ENCODE measurements at places on chromosomes 2 and 18. TPM values are rescaled to one million over a fixed set of nuclear protein-coding genes. Genes with fewer than 3 reads are reported as not detected.

The INHBB gene
- not detected for total RNA-seq

The GPC1 gene
- 0.99 TPM for total RNA-seq

The ESPNL gene
- total RNA-seq = 0.34 TPM

- H3K27me3 ChIP-seq = no peaks in the 10 kb centered on the region
- peak overlapping the region; percentile 80 for H3K27ac ChIP-seq
- peaks cover 57% of the 10 kb centered on the region for H3K4me1 ChIP-seq
- H3K4me3 ChIP-seq = peak overlapping the region; percentile 52
Measured at GRCh38 chr2:172455121-172455515, 27.7 kb downstream of the ITGA6 start.

GRCh38 chr18:36650906-36651305 lies 177.9 kb downstream of the TPGS2 start:
- H3K27me3 ChIP-seq = peaks cover 8% of the 10 kb centered on the region
- no peak overlapping the region for H3K4me3 ChIP-seq
- no peaks in the 10 kb centered on the region for H3K36me3 ChIP-seq
- no peak for DNase-seq
- no peaks in the 10 kb centered on the region for H3K4me1 ChIP-seq
- H3K27ac ChIP-seq = no peak overlapping the region

GRCh38 chr2:42223067-42223854 lies 54.1 kb downstream of the EML4 start:
- H3K36me3 ChIP-seq = peaks cover 7% of the 10 kb centered on the region
- no peaks in the 10 kb centered on the region for H3K27me3 ChIP-seq
- H3K4me3 ChIP-seq = no peak overlapping the region
- H3K27ac ChIP-seq = peak overlapping the region; percentile 49

- H3K4me1 ChIP-seq = no peaks in the 10 kb centered on the region
- no peak overlapping the region for H3K27ac ChIP-seq
- peak; percentile 65 for DNase-seq
Measured at GRCh38 chr2:73163483-73164367, 38.6 kb upstream of the NOTO start.

The CROCC2 gene
- not detected for total RNA-seq

The HOXD4 gene
- not detected for total RNA-seq

DNA sequence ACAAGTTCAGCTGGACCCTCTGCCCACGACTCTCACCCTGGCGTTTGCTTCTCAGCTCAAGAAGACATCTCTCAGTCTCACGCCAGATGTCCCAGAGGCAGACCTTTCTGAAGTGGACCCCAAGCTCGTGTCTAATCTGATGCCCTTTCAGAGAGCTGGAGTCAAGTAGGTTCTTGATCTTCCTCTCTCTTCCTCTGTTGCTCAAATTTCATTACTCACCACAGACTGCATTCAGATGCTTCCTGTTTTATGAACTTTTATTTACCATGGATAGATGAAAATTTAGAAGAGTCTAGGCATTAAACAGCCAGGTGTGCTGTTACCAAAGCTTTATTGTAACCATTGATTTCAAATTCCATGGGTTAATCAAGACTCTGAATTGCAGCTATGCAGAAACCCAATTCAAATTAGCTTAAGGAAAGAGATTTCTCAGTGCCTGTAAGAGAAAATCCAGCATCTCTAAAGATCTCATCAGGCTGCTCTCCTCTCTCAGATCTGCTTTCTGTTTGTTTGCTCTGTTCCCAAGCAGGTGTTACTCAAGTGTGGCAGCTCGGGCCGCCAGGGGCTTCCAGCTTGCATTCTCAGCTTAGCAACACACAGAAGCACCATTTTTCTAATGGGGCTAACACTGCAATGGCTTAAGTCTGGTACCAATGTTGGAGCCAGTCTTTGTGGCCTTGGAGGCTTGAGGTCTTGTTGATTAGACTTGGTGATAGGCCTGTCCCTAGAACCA lies 16.5 kb downstream of the SMARCAL1 start:
- H3K27ac ChIP-seq = no peak overlapping the region
- H3K36me3 ChIP-seq = peaks cover 56% of the 10 kb centered on the region
- H3K4me3 ChIP-seq = no peak overlapping the region
- peaks cover 3% of the 10 kb centered on the region for H3K4me1 ChIP-seq
- no peaks in the 10 kb centered on the region for H3K27me3 ChIP-seq

GRCh38 chr2:223008162-223008561 lies 43.8 kb upstream of the KCNE4 start:
- H3K27me3 ChIP-seq = peaks cover 10% of the 10 kb centered on the region
- H3K27ac ChIP-seq = no peak overlapping the region
- no peaks in the 10 kb centered on the region for H3K36me3 ChIP-seq
- no peak for DNase-seq

DNA sequence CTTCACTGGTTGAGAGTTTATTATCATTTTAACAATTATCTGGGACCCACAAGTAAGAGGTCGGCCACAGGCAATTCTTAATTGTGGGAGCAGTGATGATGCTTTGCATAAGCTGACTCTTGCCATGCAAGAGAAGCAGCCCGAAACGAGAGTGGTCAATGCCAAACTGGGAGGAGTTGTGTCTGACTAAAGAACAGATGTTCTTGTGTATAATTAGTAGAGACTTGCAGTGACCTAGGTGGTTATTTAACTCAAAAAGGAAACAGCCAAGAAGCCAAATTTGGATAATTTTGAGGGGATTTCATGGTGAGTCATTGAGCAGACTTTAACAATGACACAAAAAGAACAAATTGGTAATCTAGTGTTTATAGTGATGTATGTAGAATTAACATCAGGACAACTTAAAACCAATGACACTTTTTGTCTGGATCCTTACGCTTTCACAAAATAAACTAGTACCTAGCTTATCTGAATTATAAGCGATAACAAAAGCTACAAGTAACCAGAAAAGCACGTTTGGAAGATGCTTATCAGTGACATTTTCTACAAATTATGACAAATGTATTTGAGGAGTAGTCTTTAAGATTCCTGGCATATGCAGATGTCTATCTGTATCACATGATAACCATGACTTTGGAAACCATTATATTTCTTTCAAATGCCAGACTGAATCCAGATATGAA lies 184.7 kb upstream of the DLGAP1 start:
- H3K27ac ChIP-seq = no peak overlapping the region
- no peak overlapping the region for H3K4me3 ChIP-seq
- no peaks in the 10 kb centered on the region for H3K27me3 ChIP-seq
- DNase-seq = no peak
- H3K36me3 ChIP-seq = no peaks in the 10 kb centered on the region
- H3K4me1 ChIP-seq = no peaks in the 10 kb centered on the region

The GPR45 gene
- total RNA-seq = not detected

- H3K4me1 ChIP-seq = no peaks in the 10 kb centered on the region
- H3K27ac ChIP-seq = no peak overlapping the region
- H3K4me3 ChIP-seq = no peak overlapping the region
- no peaks in the 10 kb centered on the region for H3K36me3 ChIP-seq
- peaks cover 22% of the 10 kb centered on the region for H3K27me3 ChIP-seq
Measured at GRCh38 chr2:237282568-237283128, 131.3 kb downstream of the COL6A3 start.

The NAPG gene
- total RNA-seq = 31.8 TPM

GRCh38 chr2:148546270-148546669 lies 98.3 kb upstream of the EPC2 start:
- H3K27ac ChIP-seq = peak overlapping the region; percentile 8
- H3K27me3 ChIP-seq = no peaks in the 10 kb centered on the region
- H3K4me1 ChIP-seq = peaks cover 35% of the 10 kb centered on the region
- no peak overlapping the region for H3K4me3 ChIP-seq

DNA sequence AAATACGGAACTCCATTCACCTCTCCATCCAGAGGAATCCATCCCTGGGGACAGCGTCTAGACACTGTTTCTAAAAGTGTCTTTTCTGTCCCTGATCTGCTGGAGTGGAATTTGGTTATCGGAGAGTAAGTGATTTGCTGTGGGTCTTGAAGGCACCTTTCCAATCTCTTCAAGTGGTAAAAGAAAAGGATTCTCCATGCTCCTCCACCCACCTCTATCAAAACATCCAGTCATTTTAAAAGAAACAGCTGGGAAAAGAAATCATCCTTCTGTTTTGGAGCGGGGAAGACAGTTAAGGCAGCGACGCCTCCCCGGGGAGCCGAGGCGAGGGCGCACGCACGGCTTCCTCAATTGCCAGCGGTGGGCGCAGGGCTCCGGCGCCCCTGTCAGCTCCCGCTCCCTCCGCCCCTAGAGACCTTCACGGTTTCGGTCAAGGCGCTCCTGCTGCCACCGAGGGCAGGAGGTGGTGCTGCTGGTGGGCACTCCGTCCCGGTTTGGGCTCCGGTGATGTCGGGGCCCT lies 547 bp downstream of the SLC35F5 start:
- no peaks in the 10 kb centered on the region for H3K27me3 ChIP-seq
- peaks cover 7% of the 10 kb centered on the region for H3K4me1 ChIP-seq
- H3K36me3 ChIP-seq = peaks cover 6% of the 10 kb centered on the region
- peak overlapping the region; percentile 91 for H3K27ac ChIP-seq

DNA sequence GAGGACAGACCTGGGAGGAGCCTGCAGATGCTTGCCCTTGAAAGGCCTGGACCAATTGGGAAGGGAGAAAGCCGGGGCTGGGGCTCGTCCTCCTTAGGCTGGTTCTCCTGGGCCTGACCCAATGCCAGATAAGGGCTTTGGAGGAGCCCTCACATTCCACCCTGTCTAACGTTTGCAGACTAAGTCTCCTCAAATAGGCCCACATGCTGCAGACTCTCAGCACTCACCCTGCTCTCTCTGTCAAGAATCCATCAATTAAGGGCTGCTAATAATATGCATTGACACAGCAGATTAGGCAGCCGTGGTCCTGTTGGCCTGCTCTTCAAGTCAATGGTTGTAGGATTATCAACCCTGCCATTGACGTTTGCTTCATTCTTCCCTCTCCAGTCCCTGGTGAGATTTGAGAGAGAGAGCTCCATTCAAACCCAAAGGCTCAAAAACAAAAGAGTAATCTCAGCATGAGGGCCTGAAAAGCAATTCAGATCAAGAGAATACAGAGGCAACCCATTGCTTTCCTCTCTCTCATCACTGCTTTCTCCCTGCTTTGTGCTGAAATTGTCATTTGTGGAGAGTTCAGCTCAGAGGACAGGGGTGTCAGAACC lies 167.6 kb downstream of the INSIG2 start:
- H3K4me1 ChIP-seq = no peaks in the 10 kb centered on the region
- DNase-seq = no peak
- H3K27me3 ChIP-seq = peaks cover 23% of the 10 kb centered on the region
- H3K36me3 ChIP-seq = no peaks in the 10 kb centered on the region
- no peak overlapping the region for H3K27ac ChIP-seq

GRCh38 chr2:208033701-208034502 lies 8.6 kb upstream of the PLEKHM3 start:
- H3K27me3 ChIP-seq = no peaks in the 10 kb centered on the region
- peak; percentile 17 for DNase-seq
- H3K36me3 ChIP-seq = no peaks in the 10 kb centered on the region
- no peaks in the 10 kb centered on the region for H3K4me1 ChIP-seq

The SNORC gene
- 4.7 TPM for total RNA-seq

DNA sequence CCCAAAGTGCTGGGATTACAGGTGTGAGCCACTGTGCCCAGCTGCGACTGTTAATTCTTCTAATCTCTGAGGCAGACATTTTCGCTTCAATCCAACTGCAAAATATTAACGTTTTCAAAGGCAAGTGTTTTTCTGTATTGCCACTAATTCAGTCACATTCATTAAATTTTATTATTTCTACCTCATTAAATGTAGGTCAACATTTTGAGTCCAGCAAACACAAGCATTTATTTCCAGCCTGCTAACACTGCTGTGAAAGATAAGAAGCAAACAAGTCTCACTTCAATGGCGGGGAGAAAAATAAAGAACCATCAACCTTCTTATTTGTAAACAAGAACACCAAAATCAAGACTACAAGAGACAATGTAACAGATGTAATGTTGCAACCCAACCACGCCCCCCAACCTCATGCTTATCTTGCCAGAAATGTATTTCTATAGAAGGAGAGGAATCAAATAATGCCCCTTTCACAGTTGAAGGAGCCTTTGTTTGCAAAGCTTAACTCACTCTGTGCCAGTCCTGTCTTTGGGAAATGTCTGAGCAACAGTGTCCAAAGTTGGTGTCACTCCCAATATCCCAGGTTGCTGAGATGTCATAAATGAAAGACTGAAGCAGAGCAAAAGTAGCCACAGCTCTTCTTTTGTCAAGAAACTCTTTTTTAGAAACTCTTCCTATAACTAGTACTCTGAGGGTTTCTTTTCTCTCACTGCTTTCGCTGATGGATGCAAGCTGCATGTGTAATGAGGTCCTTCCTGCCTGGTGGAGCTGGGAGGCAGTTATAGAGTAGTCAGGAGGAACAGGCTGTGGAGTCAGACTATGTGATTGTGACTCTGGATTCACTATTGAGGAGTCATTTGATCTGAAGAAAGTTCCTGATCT lies 8.6 kb downstream of the DOCK10 start:
- H3K27me3 ChIP-seq = no peaks in the 10 kb centered on the region
- H3K27ac ChIP-seq = peak overlapping the region; percentile 47
- peak overlapping the region; percentile 54 for H3K4me3 ChIP-seq

The RAB11FIP5 gene
- 7.4 TPM for total RNA-seq

- H3K27ac ChIP-seq = no peak overlapping the region
- no peaks in the 10 kb centered on the region for H3K27me3 ChIP-seq
- no peaks in the 10 kb centered on the region for H3K4me1 ChIP-seq
- DNase-seq = no peak
Measured at GRCh38 chr2:73611867-73612266, 30.4 kb downstream of the NAT8 start.

The GLI2 gene
- not detected for total RNA-seq

DNA sequence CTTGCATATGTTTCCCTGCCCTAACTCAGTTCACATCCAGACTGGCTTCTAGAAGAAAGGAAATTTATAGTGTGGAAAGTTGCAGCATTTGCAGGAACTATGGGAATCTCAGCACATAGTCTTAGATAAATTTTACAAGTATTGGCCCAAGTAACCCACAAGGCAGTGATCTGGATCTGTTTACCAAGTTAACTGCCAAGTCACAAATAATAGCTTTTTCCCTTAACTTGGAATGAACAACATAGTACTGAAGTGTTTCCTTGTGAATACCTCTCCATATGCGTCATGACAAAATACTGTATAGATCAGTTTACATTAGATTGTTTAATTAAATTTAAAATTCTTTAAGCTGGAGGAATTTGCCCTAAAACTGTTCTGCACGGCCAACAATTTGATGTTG lies 255.8 kb upstream of the EPAS1 start:
- H3K27ac ChIP-seq = no peak overlapping the region
- no peaks in the 10 kb centered on the region for H3K27me3 ChIP-seq
- peaks cover 4% of the 10 kb centered on the region for H3K36me3 ChIP-seq
- H3K4me3 ChIP-seq = no peak overlapping the region
- no peak for DNase-seq
- no peaks in the 10 kb centered on the region for H3K4me1 ChIP-seq

GRCh38 chr2:239722760-239723470 lies 302.2 kb downstream of the NDUFA10 start:
- no peaks in the 10 kb centered on the region for H3K27me3 ChIP-seq
- no peaks in the 10 kb centered on the region for H3K36me3 ChIP-seq
- H3K4me3 ChIP-seq = no peak overlapping the region
- DNase-seq = no peak

- H3K36me3 ChIP-seq = no peaks in the 10 kb centered on the region
- no peak for DNase-seq
- no peaks in the 10 kb centered on the region for H3K4me1 ChIP-seq
- H3K27me3 ChIP-seq = no peaks in the 10 kb centered on the region
- H3K27ac ChIP-seq = no peak overlapping the region
Measured at GRCh38 chr18:67308819-67309218, 207.7 kb downstream of the DSEL start.
